ENCODE measurements at places on chromosomes 7 and 10.

DNA sequence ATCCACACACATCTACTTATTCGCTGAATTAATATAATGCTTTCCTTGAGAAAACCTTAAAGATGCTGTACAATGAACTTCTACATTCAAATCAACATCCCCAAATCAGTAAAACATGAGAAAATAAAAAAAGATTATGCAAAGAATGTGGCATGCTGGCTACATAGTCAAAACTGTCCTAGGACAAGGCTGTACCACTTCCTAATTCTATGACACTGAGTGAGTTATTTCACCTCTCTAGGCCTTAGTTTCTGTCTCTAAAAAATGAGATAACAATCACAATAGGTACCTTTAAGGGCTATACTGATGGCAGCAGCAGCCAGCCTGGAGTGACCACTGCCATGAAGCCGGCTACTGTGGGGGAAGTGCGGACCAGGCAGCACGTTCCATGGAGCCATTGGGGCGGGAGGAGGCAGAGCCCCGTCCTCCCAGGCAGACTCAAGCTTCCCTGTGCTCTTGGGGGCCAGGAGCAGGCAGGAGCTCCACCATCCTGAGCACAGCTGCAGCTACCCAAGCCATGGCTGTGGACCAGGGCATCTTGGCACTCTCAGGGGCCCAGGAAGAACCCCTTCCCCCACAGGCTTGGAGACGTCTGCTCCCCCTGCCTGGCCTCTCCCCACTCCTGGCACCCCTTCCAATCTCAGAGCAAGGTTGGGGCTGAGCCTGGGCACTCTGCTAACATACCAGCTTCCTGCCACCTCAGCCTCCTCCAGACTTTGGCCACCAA, 110.2 kb downstream of the ELAPOR2 start:
- DNase-seq = no peak

DNA sequence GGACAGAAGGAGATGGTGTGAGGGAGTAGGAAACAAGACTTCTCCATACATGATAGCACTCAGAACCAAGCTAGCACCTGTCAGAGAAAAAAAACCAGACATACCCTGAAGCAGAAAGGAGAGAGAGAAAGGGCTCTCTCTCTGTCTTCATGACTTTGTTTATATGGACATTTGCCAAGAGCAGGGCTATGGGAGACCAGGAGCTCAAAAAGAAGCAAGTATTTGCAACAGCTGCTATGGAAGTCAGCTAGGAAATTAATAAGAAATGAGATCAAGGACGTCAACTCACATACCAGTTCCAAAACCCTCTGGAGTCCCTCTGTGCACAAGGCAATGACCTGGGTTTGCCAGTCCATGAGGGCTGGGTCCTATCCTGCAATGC, 111.6 kb downstream of the SGMS1 start:
- no peak for DNase-seq

GRCh38 chr7:139394540-139394939, 34.8 kb downstream of the LUC7L2 start:
- no peak for DNase-seq

- no peak for DNase-seq
These were observed 5.8 kb downstream of the FBH1 start for GRCh38 chr10:5895804-5896203.

DNA sequence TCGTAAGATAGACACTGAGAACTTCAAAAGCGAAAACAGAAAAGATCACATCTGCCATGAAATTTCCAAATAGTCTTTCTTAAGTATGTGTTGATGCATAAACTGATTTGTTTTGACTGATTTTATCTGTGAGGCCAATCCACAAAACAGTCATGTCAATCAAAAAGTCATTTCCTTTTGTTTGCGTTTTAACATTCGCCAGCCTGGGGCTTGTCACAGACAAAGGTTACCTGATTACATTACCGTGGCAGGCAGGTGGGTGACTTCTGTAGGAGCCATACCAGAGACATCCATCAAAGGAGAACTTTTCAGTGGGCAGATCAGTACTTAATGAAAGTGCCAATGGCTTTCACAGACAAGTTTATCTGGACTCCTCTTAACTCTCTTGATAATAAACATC, 45.5 kb upstream of the BET1 start:
- DNase-seq = no peak

- DNase-seq = no peak
These were observed 178.6 kb downstream of the CXCL12 start for GRCh38 chr10:44206127-44206818.

GRCh38 chr10:49595713-49596492, 14.2 kb upstream of the SLC18A3 start:
- no peak for DNase-seq

DNA sequence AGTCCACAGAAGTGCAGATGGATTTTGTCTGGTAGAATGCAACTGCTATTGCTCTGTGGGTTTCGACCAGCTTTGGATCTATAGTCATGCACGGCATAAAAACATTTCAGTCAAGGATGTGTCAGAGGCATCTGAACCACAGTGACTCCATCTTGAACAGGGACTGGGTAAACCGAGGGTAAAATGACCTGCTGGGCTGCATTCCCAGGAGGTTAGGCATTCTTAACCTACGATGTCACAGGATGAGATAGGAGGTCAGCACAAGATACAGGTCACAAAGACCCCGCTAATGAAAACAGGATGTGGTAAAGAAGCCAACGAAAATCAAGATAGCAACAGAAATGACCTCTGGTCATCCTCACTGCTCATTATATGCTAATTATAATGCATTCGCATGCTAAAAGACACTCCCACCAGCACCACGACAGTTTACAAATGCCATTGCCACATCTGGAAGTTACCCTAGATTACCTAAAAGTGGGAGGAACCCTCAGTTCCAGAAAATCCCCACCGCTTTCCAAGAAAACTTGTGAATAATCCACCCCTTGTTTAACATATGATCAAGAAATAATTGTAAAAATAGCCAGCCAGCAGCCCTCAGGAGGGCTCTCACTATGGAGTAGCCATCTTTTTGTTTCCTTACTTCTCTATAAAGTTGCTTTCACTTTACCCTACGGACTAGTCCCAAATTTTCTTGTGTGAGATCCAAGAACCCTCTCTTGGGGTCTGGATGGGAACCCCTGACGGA, 50.7 kb upstream of the CPXM2 start:
- DNase-seq = no peak

GRCh38 chr10:82982110-82982608, 1107.2 kb downstream of the NRG3 start:
- no peak for DNase-seq

GRCh38 chr7:77655836-77656455, 40.3 kb upstream of the RSBN1L start:
- DNase-seq = no peak

- no peak for DNase-seq
These were observed 1035.6 kb upstream of the PHF14 start for GRCh38 chr7:9937944-9938631.

DNA sequence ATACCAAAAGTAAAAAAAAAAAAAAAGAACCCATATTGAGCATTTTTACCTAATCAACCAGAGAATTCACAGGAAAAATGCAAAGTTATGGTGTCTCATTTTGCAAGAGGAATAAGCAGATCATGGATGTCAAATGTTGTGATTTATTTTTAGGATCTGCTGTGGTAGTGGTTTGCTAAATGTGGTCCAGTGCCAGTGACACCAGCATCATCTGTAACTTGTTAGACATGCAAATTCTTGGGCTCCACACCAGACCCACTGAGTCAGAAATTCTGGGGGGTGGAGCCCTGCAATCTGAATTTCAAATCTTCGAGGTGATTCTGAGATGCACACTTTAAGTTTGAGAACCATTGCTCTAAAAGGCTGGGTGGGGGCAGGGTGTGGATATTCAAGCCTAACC, 30.1 kb upstream of the ZEB1 start:
- DNase-seq = no peak

DNA sequence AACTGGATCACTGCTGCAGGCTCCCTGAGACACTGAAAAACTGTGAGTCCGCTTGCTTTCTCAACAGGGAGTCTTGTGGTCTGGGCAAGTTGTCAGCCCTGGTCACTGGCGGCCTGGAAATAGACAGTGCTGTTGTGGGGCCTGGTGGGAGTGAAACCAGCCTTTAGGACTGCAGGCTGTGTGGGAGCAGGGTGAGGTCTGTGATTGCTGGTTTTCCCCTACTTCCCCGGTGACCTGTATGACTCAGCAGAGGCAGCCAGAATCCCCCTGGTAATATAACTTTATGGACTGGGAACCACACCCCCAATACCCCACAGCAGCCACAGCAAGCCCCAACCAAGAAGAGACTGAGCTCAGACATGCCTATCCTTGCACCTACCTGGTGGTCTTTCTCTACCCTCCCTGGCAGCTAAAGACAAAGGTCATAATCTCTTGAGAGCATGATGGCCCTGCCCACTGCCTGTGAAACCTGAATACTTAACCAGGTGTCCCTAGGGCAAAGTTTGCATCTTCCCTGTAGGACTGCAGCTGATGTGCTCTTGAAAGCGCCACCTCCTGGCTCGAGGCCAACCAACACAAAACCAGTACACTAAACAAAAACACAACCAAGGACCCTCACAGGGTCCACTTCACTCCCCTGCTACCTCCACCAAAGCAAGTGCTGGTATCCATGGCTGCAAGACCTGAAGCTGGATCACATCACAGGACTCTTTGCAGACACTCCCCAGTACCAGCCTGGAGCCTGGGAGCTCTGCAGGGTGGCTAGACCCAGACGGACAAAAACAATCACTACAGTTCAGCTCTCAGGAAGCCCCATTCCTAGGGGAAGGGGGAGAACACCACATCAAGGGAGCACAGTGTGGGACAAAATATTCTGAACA, 7.2 kb upstream of the ADAM22 start:
- no peak for DNase-seq
